Mesothelial cell of epicardium (in vitro differentiated cells): ENCODE measurements at places on chromosomes 1 and 21. TPM values are rescaled to one million over a fixed set of nuclear protein-coding genes. Genes with fewer than 3 reads are reported as not detected.

Gene VWA1
- total RNA-seq: 57.0 to 59.1 TPM (median 57.7 TPM) in 3 replicates

Gene CAMK2N1
- total RNA-seq: 25.9 to 29.1 TPM (median 28.5 TPM) in 3 replicates

Gene CYP4B1
- 0.20 to 0.40 TPM (median 0.27 TPM) in 3 replicates for total RNA-seq

Gene FHAD1
- total RNA-seq: 1.0 to 1.3 TPM (median 1.1 TPM) in 3 replicates

Gene CAPN8
- 0.40 to 0.63 TPM in 2 of 3 replicates, not detected in the other for total RNA-seq

Gene HIVEP3
- 8.5 to 9.0 TPM (median 8.9 TPM) in 3 replicates for total RNA-seq

Gene SV2A
- 19.1 to 20.3 TPM (median 19.6 TPM) in 3 replicates for total RNA-seq

Gene TTC13
- total RNA-seq: 15.5 to 16.2 TPM (median 15.6 TPM) in 3 replicates

Gene CHI3L2
- total RNA-seq: not detected in 3 replicates

Gene ZNF683
- not detected in 3 replicates for total RNA-seq

Gene SFN
- 2.7 to 4.4 TPM (median 3.8 TPM) in 3 replicates for total RNA-seq

Gene KIF2C
- total RNA-seq: 17.1 to 20.4 TPM (median 18.2 TPM) in 3 replicates

Gene ANGPTL1
- total RNA-seq: 0.67 to 0.80 TPM (median 0.72 TPM) in 3 replicates

Gene XKR8
- 13.8 to 14.5 TPM (median 14.4 TPM) in 3 replicates for total RNA-seq

Gene RNU11
- not detected in 3 replicates for total RNA-seq

Gene ADCY10
- total RNA-seq: 0.04 to 0.47 TPM (median 0.16 TPM) in 3 replicates

Gene HSPB7
- total RNA-seq: 5.0 to 6.3 TPM (median 6.3 TPM) in 3 replicates

Gene ERICH3
- total RNA-seq: not detected in 3 replicates

Gene E2F2
- 4.2 to 5.7 TPM (median 4.8 TPM) in 3 replicates for total RNA-seq

Gene OR2M3
- not detected in 3 replicates for total RNA-seq

Gene LORICRIN
- total RNA-seq: not detected in 3 replicates

Gene MNDA
- not detected in 3 replicates for total RNA-seq

Gene SGIP1
- 8.6 to 11.9 TPM (median 9.8 TPM) in 3 replicates for total RNA-seq

Gene IVL
- total RNA-seq: 0.11 to 0.34 TPM (median 0.27 TPM) in 3 replicates

Gene LCE1F
- not detected in 3 replicates for total RNA-seq

Gene CSMD2
- total RNA-seq: 1.1 to 1.9 TPM (median 1.2 TPM) in 3 replicates

Gene OR2M2
- total RNA-seq: not detected in 3 replicates

Gene C1QC
- total RNA-seq: not detected in 3 replicates

Gene EFNA3
- total RNA-seq: 14.6 to 17.8 TPM (median 15.4 TPM) in 3 replicates

Gene CLCC1
- 38.8 to 44.5 TPM (median 43.0 TPM) in 3 replicates for total RNA-seq

Gene LCA5L
- total RNA-seq: 0.86 to 1.6 TPM (median 1.3 TPM) in 3 replicates

Gene AK5
- total RNA-seq: not detected in 3 replicates

Gene KCNK2
- total RNA-seq: 5.8 to 7.4 TPM (median 6.5 TPM) in 3 replicates

Gene NUP210L
- 0.04 to 0.07 TPM (median 0.07 TPM) in 3 replicates for total RNA-seq

Gene KIF17
- 0.40 to 0.86 TPM (median 0.44 TPM) in 3 replicates for total RNA-seq

Gene RNF186
- total RNA-seq: not detected in 3 replicates

Gene LCE6A
- not detected in 3 replicates for total RNA-seq

Gene AMY2A
- total RNA-seq: not detected in 3 replicates

Gene FNDC5
- total RNA-seq: 162 to 165 TPM (median 164 TPM) in 3 replicates
